ENCODE measurements at places on chromosomes 4 and X.

GRCh38 chr4:138555108-138555507 lies 313.0 kb upstream of the SLC7A11 start:
- no peaks in the 10 kb centered on the region for H3K4me1 ChIP-seq
- DNase-seq = no peak
- no peaks in the 10 kb centered on the region for H3K36me3 ChIP-seq
- H3K27me3 ChIP-seq = no peaks in the 10 kb centered on the region
- no peak overlapping the region for H3K4me3 ChIP-seq

- no peaks in the 10 kb centered on the region for H3K4me1 ChIP-seq
- H3K4me3 ChIP-seq = no peak overlapping the region
- no peaks in the 10 kb centered on the region for H3K36me3 ChIP-seq
These were observed 167.7 kb upstream of the TEX13C start for GRCh38 chrX:125152011-125152410.

DNA sequence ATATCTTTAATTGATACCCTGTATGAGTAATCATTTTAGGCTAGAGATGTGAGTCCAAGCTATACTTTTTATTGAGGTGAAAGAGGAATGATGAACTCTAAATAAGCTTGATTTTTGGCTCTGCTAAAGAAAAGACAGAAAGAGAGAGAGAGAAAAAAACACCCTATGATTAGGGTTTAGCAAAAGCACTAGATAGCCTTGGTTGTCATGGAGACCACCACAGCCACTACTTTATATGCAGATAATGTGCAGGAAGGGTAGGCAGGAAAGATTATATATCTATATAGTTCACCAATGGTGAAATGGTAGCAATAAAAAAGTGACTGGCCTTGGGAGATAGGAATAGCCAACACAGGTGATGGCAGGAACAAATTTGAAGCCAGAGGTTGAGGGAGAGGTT lies 69.9 kb upstream of the CAMK2D start:
- H3K36me3 ChIP-seq = peaks cover 4% of the 10 kb centered on the region
- DNase-seq = no peak
- H3K4me3 ChIP-seq = no peak overlapping the region

GRCh38 chr4:76293772-76294171 lies 12.8 kb upstream of the STBD1 start:
- no peak for DNase-seq
- no peak overlapping the region for H3K4me3 ChIP-seq
- peaks cover 5% of the 10 kb centered on the region for H3K36me3 ChIP-seq
- H3K27ac ChIP-seq = no peak overlapping the region

DNA sequence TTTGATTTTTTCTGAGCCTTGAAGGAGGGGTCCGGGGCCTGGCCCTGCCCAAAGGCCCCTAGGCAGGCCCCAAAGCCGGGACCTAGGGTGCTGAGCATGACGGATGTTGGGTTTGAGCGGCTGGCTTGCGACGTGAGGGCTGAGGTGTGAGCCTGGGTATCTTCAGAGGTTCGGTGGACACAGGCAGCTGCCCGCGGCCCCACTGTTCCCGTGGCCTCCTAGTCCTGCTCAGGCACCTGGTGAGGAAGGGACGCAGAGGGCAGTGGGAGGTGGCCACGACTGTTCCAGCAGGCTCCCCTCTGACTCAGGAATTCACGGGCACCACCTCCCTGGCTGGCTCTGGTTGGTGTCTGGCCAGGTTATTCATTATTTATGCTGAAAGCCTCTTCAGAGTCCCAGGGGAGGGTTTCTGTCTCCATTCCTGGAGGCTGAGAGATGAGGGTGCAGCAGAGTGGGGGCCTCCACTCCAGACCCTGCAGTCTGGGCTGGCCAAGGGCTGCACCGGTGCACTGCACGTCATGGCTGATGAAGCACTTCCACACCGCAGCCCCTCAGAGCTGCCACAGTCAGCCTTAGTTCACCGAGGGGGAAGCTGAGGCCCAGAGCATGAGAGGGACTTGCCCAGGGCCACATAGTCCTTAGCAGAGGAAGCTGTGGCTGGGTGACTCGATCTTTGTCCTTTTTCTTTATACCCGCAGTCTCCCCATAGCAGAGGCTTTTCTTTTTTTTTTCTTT lies 2.2 kb downstream of the MSANTD1 start:
- H3K27ac ChIP-seq = no peak overlapping the region
- H3K4me3 ChIP-seq = no peak overlapping the region
- no peaks in the 10 kb centered on the region for H3K27me3 ChIP-seq
- peaks cover 24% of the 10 kb centered on the region for H3K36me3 ChIP-seq
- H3K4me1 ChIP-seq = peaks cover 7% of the 10 kb centered on the region
- no peak for DNase-seq

DNA sequence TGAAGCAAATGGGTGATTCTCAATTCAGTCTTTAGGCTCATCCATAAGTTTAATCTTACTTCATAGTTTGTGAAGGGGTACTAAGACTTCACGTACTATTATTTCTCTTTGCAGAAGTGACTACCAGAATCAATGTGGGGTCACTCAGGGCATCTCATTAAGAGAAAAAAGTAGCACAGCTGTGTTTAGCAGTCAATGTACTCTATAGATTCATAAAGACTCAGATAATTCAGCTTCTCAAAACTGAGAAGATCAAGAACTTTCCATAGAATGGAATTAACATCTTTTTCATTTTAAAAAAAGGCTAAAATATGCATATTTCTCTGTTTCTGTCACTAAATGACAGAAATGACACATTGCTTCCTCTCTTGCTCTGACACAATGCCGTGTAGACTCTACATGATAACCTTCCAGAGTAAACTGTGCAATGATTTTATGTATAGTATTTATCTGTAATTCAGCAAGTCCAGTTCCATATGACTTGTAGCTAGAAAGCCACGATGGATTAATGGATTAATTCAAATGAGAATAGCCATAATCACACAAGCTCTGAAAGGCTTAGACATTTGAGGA lies 20.3 kb upstream of the LSM6 start:
- no peak overlapping the region for H3K4me3 ChIP-seq
- DNase-seq = no peak
- peaks cover 7% of the 10 kb centered on the region for H3K4me1 ChIP-seq

DNA sequence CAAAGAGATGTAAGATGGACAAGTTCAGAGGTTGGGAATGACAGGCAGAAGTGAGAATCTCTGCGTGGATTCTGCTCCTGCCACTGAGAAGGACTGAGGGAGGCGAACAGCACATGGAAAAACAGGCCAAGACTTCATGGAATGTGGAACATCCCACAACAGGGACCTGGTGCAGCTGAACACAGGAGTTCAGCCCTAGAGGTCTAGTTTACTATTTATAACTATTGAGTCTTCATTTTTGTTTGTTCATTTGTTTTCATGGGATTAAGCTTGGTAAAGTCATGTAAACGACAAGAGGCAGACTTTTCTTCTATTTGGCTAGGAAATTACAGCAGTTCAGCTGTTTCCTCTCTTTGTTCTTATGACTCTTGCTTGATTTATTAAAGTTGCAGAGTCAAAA lies 234.5 kb downstream of the MAML3 start:
- H3K4me3 ChIP-seq = no peak overlapping the region
- H3K27me3 ChIP-seq = no peaks in the 10 kb centered on the region
- H3K27ac ChIP-seq = no peak overlapping the region
- no peaks in the 10 kb centered on the region for H3K4me1 ChIP-seq
- no peaks in the 10 kb centered on the region for H3K36me3 ChIP-seq
